ENCODE measurements at places on chromosomes 7 and 10. TPM values are rescaled to one million over a fixed set of nuclear protein-coding genes. Genes with fewer than 3 reads are reported as not detected.

Gene UBE2D1
- polyA plus RNA-seq = 17.0 TPM

Gene ZNF488
- polyA plus RNA-seq = 5.1 TPM

Gene ATOH7
- polyA plus RNA-seq = not detected

Gene CUZD1
- polyA plus RNA-seq = not detected

Gene CCL24
- not detected for polyA plus RNA-seq

Gene SFTPA2
- polyA plus RNA-seq = not detected

Gene SPDYE2B
- 5.3 TPM for polyA plus RNA-seq

Gene CHAT
- not detected for polyA plus RNA-seq

Gene ASAH2
- not detected for polyA plus RNA-seq

Gene SNCG
- 9.3 TPM for polyA plus RNA-seq

Gene AFAP1L2
- polyA plus RNA-seq = 46.8 TPM

Gene MRLN
- polyA plus RNA-seq = not detected

Gene HECTD2
- 22.8 TPM for polyA plus RNA-seq

Gene GNGT1
- not detected for polyA plus RNA-seq

Gene ANKIB1
- polyA plus RNA-seq = not detected

Gene ELFN1
- 10.0 TPM for polyA plus RNA-seq

Gene LIPJ
- polyA plus RNA-seq = not detected

Gene CEP55
- 7.7 TPM for polyA plus RNA-seq

Gene PIK3CG
- polyA plus RNA-seq = 2.1 TPM

Gene AKR1C4
- polyA plus RNA-seq = not detected

Gene CYP2C19
- not detected for polyA plus RNA-seq

Gene DDC
- 0.45 TPM for polyA plus RNA-seq

Gene KEL
- 1.2 TPM for polyA plus RNA-seq
